Hippocampal formation (tissue), 2 donors: ENCODE measurements at places on chromosomes 4 and X.

DNA sequence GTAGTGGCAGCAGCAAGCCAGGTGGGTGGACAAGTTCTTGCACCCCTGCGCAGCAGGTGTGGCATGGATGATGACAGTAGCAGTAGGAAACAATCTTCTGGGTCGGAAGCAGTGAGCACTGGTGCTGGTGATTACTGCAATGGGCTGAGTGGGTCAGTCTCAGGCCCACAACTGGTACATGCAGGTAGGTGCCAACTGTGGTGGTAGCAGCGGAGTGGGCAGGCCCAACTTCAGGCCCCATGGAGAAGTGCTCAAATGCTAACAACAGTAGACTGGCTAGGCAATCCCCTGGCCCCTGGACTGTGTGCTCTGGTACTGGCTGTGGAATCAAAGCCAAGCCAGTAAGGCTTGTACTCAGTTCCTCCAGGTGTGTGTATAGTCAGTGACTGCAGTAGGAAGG lies 413.7 kb downstream of the PDGFC start:
- DNase-seq: no peak

GRCh38 chr4:119663160-119663788 lies 34.7 kb upstream of the PDE5A start:
- no peak for DNase-seq

DNA sequence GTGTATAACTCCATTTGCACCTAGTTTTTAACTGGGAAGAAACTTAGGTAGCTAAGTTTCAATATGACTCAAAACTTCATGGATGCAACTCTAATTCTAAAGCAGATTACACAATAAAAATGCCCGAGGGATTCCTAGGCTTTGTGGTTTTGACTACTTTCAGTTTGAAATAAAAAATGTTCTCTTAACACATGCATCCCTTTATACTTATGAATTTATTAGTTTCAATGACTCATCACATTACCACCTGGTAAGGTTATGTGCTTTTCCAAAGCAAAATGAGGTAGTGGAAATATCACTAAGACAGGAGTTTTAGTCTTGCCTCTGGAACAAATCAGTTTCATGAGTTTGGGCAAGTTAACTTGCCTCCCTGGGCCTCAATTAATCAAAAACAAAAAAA lies 125.5 kb downstream of the OPHN1 start:
- no peak for DNase-seq

DNA sequence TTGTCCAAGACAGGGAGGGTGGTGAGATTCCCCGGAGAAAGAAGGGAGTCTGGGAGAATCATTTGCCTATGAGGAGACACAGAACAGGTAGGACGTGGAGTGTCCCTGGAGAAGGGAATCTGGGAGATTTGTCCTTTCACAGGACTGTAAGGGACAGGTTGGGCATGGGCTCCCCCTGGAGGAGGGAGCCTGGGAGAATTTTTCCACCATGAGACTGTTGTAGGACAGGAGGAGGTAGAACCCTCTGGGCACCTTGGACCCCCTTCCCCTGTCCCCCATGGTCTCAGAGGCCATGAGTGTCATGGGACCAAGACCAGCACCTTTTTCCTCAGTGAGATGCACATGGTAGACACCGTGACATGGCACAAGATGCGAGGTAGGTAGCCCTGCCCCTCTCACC lies 2.8 kb downstream of the PORCN start:
- DNase-seq: no peak

GRCh38 chr4:87360338-87360935 lies 30.6 kb downstream of the HSD17B11 start:
- DNase-seq: no peak

- DNase-seq: no peak
Observed at GRCh38 chr4:47612116-47613023, 127.3 kb downstream of the ATP10D start.

GRCh38 chr4:160877087-160877790 lies 1286.6 kb downstream of the FSTL5 start:
- no peak for DNase-seq

DNA sequence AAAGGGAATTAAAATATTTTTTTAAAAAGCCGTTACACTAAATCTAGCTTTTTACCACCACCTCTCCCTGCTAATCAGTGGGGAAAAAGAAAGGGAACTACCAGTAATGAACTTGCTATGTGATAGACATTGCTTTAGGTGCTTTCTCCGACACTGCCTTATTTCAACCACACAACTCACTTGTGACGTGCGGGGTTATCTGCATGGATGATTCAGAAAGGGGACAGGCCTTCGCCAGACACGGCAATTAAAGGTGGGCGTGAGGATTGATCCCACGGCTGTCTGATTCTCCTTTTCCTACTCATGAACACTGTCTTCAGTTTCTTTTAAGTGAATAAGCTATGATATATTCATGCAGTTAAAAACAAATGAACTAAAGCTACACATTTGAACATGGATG lies 882 bp upstream of the CXCR3 start:
- no peak for DNase-seq

DNA sequence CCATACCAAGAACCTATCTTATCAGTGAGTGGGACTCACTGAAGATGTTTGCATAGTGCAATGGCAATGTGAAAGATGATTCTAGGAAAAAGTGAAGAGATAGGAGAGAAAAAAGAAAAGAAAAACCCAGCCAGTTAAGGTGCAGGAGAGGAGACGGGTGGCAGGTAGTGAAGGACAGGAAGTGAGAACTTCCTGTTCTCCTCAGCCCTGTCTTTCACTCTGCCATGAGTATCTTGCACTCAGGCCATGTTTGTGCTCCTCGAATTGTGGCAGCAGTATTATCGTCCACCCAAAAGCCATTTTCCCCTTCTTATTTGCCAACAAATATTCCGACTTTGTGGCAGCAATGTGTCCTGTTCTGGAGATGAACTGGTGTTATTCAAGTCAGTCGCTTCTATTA lies 8.6 kb upstream of the ENPEP start:
- DNase-seq: no peak
